ENCODE measurements at places on chromosomes 2 and 18.

- DNase-seq, result no peak
Measured at GRCh38 chr2:46743021-46743420, 172.6 kb downstream of the MCFD2 start.

DNA sequence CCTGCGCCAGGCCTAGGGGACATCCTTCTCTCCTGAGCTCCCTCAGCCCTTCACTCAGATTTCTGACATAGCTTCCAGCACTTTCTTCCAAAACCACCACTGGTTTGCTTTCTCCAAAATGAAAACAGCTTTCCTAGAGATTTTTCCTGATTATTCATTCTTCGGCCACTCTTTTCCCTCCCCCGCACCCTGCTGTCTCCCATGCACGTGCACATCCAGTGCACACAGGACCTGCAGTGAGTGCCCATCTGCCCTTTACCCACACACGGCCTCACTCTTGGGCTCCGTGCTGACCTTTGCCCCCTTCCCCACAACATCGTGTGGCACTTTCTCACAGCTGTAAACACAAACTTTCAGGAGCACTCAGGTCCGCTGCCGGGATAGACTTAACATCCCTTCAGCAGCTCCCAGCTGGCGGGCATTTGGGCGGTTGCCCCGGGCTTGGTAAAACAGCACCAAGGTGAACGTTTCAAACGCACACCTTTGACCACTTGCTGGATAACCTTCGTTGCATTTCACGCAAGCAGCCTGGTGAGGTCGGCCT, 25.8 kb downstream of the KIF1A start:
- DNase-seq, result no peak

- DNase-seq, result no peak
Measured at GRCh38 chr2:150028322-150028721, 440.7 kb upstream of the MMADHC start.

DNA sequence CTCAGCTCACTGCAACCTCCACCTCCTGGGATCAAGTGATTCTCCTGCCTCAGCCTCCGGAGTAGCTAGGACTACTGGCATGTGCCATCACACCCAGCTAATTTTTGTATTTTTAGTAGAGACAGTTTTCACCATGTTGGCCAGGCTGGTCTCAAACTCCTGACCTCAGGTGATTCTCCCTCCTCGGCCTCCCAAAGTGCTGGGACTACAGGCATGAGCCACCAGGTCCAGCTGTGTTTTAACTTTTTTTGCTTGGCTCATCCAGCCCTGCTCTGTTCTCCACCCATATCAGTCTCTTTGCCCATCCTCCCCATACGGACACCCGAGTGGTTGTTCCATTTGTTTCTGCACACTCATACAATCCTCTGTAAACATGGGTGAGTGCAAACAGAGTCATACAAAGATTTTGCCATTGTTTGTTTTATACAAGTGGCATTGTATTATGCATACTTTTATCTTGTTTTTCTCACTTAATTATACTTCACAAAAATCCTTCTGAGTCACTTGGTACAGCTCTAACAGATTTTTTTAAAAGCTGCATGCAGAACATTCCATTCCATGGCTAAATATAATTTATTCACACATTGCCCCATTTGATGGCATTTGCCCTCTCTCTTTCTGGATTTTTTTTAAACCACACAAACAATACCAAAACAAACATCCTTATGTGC, 5.3 kb downstream of the APOB start:
- DNase-seq, result no peak

GRCh38 chr2:222393733-222394267, 30.5 kb upstream of the SGPP2 start:
- DNase-seq, result no peak

DNA sequence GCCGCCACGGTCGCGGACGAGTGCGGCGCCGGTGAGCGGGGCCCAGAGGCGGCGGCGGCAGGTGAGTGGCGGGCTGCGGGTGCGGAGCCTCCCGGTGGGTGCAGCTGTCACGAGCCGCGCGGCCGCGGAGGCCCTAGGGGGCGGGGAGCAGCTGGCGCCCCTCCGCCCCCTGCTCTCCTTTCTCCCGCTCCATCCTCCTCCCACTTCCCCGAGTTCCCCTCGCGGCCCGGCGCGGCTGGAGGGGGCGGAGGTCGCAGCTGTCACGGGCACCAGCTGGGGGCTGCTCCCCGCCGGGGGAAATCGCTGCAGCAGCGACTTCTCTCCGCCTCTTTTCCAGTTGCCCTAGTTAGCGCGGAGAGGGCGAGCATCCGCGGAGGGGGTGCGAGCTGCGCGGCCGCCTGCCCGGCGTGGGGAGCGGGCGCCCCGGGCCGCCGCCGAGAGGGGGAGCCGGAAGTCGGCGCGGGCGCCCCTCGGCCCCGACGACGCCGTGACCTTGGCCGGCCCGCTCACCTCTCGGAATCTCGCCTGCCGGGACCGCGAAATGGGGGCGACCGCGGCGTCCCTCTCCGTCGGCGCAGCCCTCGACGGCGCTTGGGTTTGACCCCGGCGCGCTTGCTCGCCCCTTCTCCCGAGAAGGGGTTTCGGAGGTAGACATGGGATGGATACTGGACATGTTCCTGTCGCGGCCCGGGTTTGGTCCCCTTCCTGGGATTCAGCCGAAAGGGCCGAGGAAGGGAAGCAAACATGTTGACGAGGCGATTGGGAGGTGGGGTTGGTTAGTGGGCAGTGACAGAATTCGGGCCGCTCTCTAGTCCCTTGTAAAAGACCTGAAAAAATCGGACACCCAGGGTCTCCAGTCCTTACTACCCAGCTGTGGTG, 727 bp downstream of the NCOA1 start:
- peak; percentile 59 for DNase-seq

DNA sequence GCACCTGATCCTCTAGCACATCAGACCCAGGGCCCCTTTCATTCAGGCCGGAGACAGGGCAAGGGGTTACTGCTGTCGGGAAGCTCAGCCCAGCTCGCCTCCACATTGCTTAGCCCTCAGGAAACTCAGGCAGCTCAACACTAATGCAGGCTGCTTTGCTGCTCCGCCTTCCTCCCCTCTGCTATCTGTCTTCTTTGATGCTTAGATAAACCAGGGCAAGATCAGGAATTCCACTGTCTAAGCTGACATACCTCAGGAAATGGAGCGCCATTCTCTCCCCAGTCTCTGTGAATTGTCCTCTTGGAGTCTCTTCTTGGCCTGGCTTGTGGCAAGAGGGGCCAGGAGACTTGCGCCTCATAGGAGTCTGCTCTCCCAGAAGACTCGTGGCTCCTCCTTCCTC, 25.5 kb upstream of the EXOC6B start:
- no peak for DNase-seq

GRCh38 chr2:130797493-130798435, 39.0 kb upstream of the ARHGEF4 start:
- DNase-seq, result peak; percentile 95

DNA sequence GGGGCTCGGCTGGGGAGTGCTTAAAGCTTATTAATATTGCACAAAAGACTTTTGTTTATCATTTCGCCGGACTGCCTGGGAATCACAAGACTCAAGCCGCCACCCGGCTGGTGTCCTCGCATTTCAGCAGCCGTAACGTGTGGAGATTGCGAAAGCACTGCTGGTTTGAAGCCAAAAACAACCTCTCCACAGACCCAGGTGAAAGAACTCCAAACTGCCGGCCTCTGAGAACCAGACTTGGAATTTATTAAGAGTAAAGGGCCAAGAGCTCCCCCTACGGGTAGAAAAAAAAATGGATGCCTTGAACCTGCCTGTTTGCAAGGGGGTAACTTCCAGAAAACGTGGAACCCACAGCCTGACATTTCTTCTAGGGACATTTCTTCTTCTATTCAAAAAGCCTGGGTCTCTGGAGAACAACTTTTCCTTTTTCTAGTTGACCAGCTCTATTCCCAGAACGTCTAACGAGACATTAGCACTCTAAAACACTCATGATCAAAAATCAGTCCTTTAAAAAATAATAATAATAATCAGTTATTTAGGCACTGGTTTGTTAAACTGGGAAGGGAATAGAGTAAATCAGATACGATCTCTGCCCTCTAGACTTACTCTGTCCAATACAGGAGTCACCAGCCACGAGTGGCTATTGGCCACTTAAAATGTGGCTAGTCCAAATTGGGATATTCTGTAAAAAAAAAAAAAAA, 216.3 kb downstream of the C1D start:
- peak; percentile 30 for DNase-seq

Measured in activated naive CD8-positive, alpha-beta T cell treated with anti-CD3 and anti-CD28 coated beads, Interleukin-2, amount 50 U/mL, for 24 hours (primary cell).